Activated naive CD8-positive, alpha-beta T cell treated with anti-CD3 and anti-CD28 coated beads, Interleukin-2, amount 10 ng/mL, durations not matched to agents 7 days and 5 days (primary cell): ENCODE measurements at places on chromosomes 2 and 18. TPM values are rescaled to one million over a fixed set of nuclear protein-coding genes. Genes with fewer than 3 reads are reported as not detected.

DNA sequence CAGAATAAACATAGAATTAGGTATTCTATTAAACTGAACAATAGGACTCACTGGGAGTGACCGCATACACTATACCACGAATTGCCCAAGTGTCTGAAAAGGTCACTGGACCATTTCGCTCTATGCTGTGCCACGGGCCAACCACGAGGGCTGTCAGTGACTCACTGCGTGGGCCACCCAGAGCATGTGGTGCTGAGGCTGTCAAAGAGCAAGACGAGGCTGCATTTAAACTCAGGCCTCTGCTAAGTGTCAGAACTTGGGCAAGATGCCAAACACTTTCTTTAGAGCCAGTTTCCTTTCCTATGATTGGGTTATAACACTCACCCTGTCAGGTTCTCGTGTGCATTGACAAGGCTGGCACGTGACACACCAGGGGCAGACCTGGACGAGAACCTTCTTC is 97.5 kb downstream of the SH3YL1 start:
- no peak overlapping the region for H3K27ac ChIP-seq
- no peak for DNase-seq
- no peak overlapping the region for H3K4me3 ChIP-seq
- H3K36me3 ChIP-seq = peaks cover 3% of the 10 kb centered on the region

DNA sequence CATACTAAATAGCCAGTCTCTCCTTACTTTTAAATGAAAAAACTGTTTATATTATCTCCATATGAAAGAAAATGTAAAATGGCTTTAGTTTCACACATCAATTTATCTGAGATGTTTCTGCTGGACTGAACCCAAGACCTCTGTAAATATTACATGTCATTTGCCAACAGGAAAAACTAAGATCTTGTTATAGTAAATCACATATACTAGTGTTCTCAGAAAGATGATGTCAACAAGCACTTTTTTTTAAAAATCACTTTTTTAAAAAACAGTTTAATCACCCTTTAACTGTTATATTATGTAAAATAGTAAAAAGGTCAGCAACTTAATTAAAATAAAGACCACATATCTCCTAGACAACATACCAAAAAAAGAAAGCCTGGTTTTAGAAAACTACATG is 46.3 kb downstream of the PTPN2 start:
- H3K4me3 ChIP-seq = peak overlapping the region; percentile 83
- no peaks in the 10 kb centered on the region for H3K27me3 ChIP-seq
- peaks cover 41% of the 10 kb centered on the region for H3K36me3 ChIP-seq
- H3K27ac ChIP-seq = peak overlapping the region; percentile 92

DNA sequence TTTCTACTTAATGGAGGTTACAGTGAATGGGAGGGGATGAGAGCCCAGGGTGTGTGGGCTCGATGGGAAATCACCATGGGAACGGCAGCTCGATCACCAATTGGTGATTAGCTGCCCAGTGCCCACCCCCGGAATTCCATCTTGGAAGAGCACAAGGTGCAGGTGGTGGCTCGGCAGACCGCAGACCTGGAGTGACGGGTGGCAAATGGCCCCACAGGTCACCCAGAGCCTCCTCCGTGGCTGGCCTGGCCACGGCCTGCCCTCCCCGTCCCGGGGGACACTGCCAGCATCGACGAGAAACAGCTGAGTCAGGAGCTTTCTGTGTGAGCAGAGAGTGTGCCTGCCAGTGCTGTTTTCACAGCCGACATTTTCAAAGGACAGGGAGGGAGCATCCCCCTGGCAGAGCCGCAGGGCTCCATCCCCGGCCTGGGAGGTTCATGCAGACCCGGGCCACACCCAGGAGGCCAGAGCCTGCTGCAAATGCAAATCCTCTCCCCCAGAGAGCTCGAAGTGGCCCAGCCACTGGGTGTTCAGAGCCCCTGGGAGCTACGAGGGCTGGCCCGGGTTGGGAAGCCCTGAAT is 176.4 kb upstream of the MYT1L start:
- no peak for DNase-seq
- no peak overlapping the region for H3K4me3 ChIP-seq
- H3K27me3 ChIP-seq = no peaks in the 10 kb centered on the region
- H3K4me1 ChIP-seq = no peaks in the 10 kb centered on the region
- no peak overlapping the region for H3K27ac ChIP-seq
- H3K36me3 ChIP-seq = no peaks in the 10 kb centered on the region

DNA sequence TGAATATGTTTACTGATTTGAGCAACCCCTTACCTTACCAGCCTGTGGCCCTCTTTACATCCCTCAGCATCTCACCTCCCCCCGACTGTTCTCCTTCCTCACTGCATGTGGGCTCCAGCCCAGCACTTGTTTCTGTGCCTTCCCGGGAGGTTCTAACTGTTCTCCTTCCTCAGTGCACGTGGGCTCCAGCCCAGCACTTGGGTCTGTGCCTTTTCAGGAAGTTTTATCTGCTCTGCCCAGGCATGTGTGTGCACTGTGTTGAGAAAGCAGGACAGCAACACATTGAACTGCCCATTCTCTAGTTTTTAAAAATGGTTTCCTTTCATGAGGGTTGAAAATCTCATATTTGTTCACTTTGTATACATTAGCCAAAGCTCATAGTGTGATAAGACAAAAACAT is 158.4 kb downstream of the ATP9B start:
- H3K27me3 ChIP-seq = no peaks in the 10 kb centered on the region
- no peak overlapping the region for H3K27ac ChIP-seq
- H3K36me3 ChIP-seq = peaks cover 11% of the 10 kb centered on the region
- H3K4me3 ChIP-seq = no peak overlapping the region
- H3K4me1 ChIP-seq = peaks cover 6% of the 10 kb centered on the region

DNA sequence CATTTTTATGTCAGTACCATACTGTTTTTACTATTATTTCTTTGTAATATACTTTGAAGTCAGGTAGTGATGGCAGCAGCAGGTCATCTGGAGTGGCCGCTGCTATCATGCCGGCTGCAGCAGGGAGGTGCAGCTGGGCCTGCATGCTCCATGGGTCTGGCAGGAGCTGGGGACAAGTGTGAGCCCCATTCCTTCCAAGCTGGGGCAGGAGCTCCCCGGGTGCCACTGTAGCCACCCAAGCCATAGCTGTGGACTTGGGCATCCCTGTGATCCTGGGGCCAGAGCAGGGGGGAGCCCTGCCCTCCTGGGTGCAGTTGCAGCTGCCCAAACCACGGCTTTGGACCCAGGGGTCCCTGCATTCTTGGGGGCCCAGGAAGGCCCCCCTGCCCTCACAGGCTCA is 59.2 kb downstream of the CSRNP3 start:
- H3K27ac ChIP-seq = no peak overlapping the region
- peaks cover 2% of the 10 kb centered on the region for H3K27me3 ChIP-seq
- H3K36me3 ChIP-seq = no peaks in the 10 kb centered on the region
- H3K4me3 ChIP-seq = no peak overlapping the region
- H3K4me1 ChIP-seq = no peaks in the 10 kb centered on the region

- H3K4me3 ChIP-seq = no peak overlapping the region
- no peak for DNase-seq
- H3K36me3 ChIP-seq = no peaks in the 10 kb centered on the region
- peaks cover 9% of the 10 kb centered on the region for H3K27me3 ChIP-seq
- H3K4me1 ChIP-seq = no peaks in the 10 kb centered on the region
- H3K27ac ChIP-seq = no peak overlapping the region
Observed at GRCh38 chr2:46850742-46851141, 64.9 kb downstream of the MCFD2 start.

GRCh38 chr18:3935305-3935704 is 485.3 kb downstream of the TGIF1 start:
- H3K4me1 ChIP-seq = no peaks in the 10 kb centered on the region
- no peaks in the 10 kb centered on the region for H3K36me3 ChIP-seq
- no peak overlapping the region for H3K27ac ChIP-seq
- H3K27me3 ChIP-seq = peaks cover 2% of the 10 kb centered on the region

- H3K27me3 ChIP-seq = peaks cover 2% of the 10 kb centered on the region
- no peak overlapping the region for H3K27ac ChIP-seq
- no peaks in the 10 kb centered on the region for H3K36me3 ChIP-seq
- no peaks in the 10 kb centered on the region for H3K4me1 ChIP-seq
- H3K4me3 ChIP-seq = no peak overlapping the region
Observed at GRCh38 chr2:226151157-226151556, 648.5 kb downstream of the IRS1 start.

- no peak for DNase-seq
- no peaks in the 10 kb centered on the region for H3K36me3 ChIP-seq
- no peaks in the 10 kb centered on the region for H3K4me1 ChIP-seq
- H3K4me3 ChIP-seq = no peak overlapping the region
- no peak overlapping the region for H3K27ac ChIP-seq
- peaks cover 2% of the 10 kb centered on the region for H3K27me3 ChIP-seq
Observed at GRCh38 chr2:208511016-208511415, 104.4 kb downstream of the PTH2R start.

DNA sequence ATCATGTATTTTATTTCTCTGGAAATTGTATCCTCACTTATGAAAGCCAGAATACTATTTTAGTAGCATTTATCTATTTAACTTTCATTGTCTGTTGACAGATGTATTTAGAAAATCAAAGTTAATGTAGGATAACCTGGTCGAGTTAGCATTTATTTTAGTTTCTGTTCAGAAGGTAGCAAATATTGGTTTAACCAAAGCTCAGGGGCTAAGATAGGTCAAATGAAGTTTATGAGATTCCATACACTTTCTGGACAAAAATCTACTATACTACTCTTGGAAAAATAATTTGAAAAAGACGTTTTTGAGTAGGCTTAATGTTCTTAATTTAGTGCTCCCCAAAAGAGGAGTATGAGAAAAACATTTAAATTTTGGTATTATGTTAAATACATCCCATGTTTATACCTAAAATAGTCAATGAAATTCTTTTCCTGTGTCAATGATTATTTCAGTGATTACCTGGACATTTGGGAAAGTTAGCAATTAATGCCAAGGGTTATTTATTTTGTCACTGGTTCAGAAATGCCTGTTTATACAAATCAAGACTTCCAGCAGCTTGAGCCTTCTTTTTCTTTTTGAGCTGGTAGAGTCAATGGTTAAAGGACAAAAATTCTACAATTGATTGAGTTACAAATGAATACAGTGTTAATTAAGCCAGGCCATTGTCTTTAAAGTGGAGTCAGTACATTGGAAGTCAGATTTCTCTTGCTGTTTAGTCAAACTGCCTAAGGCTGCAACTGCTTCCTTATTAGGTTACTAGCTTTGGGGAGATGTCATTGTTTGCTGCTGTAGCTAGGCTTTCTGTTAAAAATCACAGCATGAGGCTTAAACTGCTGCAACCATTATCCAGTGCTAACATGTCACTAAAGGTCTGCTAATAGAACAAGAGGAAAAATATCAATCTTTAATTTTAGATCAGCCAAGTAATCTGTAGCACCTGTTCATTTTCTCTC is 182.3 kb downstream of the CAMKMT start:
- no peak overlapping the region for H3K4me3 ChIP-seq
- no peaks in the 10 kb centered on the region for H3K27me3 ChIP-seq
- no peak for DNase-seq
- peaks cover 1% of the 10 kb centered on the region for H3K36me3 ChIP-seq
- peaks cover 2% of the 10 kb centered on the region for H3K4me1 ChIP-seq
- H3K27ac ChIP-seq = no peak overlapping the region

- DNase-seq = no peak
- no peaks in the 10 kb centered on the region for H3K36me3 ChIP-seq
- H3K4me3 ChIP-seq = no peak overlapping the region
- H3K27me3 ChIP-seq = no peaks in the 10 kb centered on the region
Observed at GRCh38 chr2:107807988-107808387, 18.7 kb upstream of the RGPD4 start.

The SMARCAL1 gene
- total RNA-seq = 24.5 TPM

The EPG5 gene
- 33.5 TPM for total RNA-seq

The SERPINB2 gene
- 2.9 TPM for total RNA-seq

The NT5DC4 gene
- total RNA-seq = not detected

The FRZB gene
- total RNA-seq = not detected

The NEURL3 gene
- 0.17 TPM for total RNA-seq

The VIL1 gene
- not detected for total RNA-seq

The GKN1 gene
- not detected for total RNA-seq
